ENCODE measurements at places on chromosomes 12 and 14.

- no peak for DNase-seq
These were observed 1.6 kb downstream of the CLEC2B start for GRCh38 chr12:9867531-9867930.

- DNase-seq: no peak
These were observed 770.9 kb upstream of the FOXG1 start for GRCh38 chr14:27995691-27996090.

- no peak for DNase-seq
These were observed 53.7 kb upstream of the OTOGL start for GRCh38 chr12:80045594-80045993.

- DNase-seq: peak; percentile 18
These were observed 49.5 kb downstream of the DCAF4 start for GRCh38 chr14:72975770-72976169.

DNA sequence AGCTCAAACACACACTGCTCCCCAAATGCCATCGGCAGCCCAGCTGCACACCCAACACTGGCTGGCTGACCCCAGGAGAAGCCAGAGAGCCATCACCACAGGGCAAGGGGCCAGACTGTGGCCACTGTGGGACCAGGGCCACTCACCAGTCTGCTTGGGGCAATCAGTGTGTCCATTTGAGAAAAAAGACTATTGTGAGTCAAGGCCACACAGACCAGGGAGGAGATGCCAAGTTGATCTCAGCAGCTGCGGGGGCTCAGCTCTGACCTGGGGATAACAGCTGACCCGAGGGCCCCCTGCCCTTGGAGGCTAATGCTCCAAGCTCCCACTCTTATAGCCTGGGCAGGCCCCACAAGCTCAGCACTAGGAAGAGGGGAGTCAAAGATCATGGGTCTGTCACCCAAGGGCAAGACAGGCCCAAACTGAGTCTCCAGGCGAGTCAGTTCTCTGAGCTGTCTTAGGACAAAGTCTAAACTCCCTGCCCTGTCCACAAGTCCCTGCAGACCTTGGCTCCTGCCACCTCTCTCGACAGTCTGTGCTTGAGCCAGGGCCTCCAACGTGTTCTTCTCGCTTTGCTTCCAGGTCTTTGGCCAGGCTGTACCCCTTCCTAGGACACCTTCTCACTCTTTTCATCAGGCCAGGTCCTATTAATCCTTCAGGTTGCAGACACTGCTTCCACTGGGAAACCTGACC lies 30.1 kb upstream of the PNMA1 start:
- no peak for DNase-seq

GRCh38 chr12:123021688-123022604 lies 41.5 kb downstream of the ARL6IP4 start:
- DNase-seq: no peak

- DNase-seq: peak; percentile 98
These were observed 3.6 kb upstream of the FOS start for GRCh38 chr14:75274899-75275569.

DNA sequence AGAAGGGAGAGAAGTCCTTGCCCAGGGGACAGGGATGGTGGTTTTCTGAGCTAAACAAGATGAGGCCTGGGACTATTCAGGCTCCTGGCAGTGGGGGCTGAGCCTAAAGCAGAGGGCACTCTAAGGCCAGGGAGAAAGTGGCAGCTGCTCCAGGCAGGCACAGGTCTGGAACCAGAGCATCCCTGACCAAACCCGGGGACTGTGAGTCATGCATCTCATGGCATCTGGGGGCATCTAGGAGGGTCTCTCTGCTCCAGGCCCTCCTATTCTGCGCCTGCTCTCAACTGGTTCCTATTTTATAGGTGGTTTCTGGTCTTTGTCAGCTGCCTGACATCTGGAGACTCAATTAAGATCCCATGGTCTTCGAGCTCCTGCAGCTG lies 11.6 kb downstream of the KRT7 start:
- DNase-seq: no peak

DNA sequence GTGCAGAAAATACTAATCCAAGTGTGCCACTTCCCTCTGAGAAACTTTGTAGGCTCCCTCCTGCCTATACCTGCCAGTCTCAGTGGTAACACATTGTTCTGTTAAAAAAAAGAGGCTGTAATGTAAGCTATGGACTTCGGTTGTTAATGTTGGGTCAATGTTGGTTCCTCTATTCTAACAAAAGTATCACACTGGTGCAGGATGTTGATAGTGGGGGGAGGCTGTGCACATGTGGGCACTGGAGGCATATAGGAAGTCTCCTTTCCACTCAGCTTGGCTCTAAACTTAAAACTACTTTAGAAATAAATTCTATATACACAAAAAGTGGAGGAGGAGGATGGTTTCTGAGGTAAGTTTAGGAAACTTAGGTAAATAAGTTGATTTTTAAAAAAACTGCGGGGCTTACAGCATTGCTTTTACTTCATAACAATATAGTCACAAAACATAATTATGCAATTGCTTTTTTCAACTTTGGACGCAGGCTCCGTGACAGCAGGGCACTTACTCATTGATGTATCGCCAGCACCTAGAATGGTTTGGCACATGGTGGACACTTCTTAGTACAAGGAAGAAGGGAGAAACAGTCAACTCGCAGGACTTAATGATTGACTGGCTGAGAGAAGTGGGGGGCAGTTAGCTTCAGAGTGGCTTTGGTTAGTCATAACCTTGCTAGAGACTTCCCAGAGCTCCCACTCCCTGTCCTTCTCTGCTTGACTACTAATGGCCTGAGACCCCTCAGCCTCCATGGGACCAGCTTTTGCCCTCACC lies 7.9 kb upstream of the NYNRIN start:
- peak; percentile 57 for DNase-seq

DNA sequence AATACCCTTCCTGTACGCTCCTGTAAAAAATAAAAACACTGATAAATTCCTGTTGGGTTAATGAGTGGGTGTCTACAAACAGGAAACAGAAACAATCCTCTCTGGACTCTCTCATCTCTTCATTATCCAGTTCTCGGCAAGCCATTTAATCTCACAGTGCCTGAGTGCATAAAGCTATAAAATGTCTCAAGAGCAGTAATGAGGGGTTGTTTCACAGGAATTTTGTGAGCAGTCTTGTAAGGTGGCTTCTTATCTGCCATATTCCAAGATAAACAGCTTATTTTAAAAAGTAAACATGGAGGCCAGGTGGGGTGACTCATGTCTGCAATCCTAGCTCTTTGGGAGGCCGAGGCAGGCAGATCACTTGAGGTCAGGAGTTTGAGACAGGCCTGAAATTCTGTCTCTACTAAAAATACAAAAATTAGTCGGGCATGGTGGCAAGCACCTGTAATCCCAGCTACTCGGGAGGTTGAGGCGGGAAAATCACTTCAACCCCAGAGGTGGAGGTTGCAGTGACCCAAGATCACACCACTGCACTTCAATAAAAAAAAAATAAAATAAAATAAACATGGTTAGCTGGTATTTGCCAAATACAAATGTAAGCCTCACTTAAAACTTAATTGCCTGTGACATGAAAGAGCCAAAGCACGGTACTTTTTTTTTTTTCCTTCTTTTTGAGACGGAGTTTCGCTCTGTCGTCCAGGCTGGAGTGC lies 54.0 kb downstream of the CLIP1 start:
- DNase-seq: no peak

GRCh38 chr14:95655461-95655860 lies 30.8 kb upstream of the TCL1B start:
- DNase-seq: no peak

DNA sequence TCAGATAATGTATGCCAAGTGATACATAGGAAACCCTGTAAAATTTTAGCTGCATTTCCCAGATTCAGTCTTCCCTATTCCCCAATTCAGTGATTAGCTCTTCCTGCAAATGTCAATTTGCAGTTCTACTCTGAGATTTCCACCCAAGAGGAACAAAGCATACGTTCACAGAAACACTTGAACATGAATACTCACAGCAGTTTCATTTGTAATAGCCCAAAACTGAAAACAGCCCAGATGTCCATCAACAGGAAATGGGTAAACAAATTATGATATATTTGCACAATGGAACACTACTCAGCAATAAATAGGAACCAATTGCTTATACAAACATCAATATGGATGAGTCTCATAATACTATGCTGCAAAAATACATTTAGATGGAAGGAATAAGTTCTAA lies 194.2 kb downstream of the GXYLT1 start:
- DNase-seq: no peak

- peak; percentile 72 for DNase-seq
These were observed 73.8 kb downstream of the KIAA0586 start for GRCh38 chr14:58501214-58501816.

DNA sequence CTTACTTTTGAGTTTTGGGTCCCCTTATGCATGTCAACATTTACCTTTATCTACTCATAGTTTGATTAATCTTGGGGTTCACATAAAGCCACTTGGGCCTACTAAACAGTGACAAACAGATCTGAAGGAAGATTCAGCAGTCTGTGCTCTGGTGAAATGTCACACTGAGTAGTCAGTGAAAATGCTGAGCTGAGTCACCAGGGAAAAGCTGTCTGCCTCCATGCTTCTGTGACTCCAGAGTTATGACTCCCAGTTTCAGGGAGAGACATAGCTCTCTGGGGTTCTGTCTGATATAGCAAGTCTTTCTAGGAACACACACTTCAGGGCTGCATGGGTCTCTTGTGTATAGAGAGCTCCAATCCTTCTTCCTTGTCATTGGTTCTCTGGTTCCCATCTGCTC lies 406.3 kb upstream of the FAR2 start:
- DNase-seq: no peak

DNA sequence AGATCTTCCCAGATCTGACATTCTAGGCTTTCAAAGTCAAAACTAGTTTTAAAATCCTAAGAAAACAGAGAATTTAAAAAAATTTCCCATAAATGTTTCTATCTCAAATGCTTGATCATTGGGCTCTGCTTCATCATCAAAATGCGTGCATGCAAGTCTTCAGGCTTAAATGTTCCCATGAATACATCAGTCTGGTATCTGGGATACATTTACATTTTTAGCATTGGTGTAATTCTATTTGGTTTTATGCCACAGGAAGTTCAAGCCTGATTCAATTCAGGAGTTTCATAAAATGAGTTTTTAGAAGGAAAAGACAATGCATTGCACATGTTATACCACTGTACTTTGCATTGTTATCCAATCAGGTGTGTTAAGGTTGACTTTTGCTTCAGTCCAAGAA lies 336.4 kb downstream of the PCNX1 start:
- DNase-seq: no peak

GRCh38 chr12:41344776-41345470 lies 156.8 kb downstream of the PDZRN4 start:
- no peak for DNase-seq

GRCh38 chr12:46590991-46591703 lies 218.6 kb upstream of the SLC38A2 start:
- no peak for DNase-seq

GRCh38 chr14:63290741-63291430 lies 27.8 kb downstream of the GPHB5 start:
- peak; percentile 16 for DNase-seq

DNA sequence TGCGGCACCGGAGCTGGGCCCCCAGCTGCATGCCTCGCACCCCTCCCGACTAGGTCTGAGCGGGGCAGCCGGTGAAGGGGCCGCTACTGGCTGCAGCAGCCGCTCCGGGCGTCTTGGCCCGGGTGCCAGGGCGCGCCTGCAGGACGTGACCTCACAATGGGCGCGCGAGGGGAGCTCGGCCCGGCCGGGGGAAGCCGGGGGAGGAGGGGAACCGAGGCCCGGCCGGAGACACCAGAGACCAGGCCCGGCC lies 353 bp downstream of the BAG5 start:
- no peak for DNase-seq

- no peak for DNase-seq
These were observed 5.5 kb upstream of the PFDN5 start for GRCh38 chr12:53289891-53290290.

- no peak for DNase-seq
These were observed 67.4 kb downstream of the PPP2R5E start for GRCh38 chr14:63475761-63476160.

DNA sequence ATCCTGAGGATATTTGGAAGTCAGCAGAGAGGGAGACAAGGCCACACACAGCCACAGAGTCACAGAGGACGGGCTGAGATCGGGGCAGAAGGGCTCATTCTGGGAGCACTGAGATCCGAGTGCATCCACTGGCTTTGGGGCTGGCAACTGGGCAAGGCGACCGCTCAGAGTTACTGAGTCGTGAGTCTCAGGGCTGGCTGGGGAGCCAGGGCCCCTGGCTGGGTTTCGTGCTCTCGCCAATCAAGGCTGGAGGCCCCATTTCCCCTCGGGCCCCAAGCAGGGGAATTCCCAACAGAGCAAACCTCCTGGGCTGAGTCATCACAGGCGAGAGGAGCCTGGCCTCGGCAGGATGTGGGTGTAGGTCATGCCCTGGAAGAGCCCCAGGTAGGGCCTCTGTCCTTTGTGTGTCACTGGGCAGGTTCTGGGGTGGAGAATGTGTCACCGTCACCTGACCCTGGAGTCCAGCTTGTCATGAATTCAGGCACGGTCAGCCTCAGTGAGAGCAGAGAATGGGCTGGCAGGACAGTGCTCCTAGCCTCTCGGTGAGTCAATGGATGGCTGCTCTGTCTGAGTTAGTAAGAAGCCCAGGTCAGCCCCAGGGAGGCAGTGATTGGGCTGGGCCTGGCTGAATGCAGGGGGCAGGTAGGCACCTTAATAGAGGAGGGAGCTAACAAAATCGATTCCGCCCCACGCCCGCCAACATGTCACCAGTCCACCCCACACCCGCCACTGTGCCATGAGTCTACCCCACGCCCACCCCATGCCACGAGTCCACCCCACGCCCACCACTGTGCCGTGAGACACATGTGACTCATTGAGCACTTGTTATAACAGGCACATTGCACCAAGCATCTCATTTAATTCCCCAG lies 16.9 kb downstream of the ASB2 start:
- DNase-seq: peak; percentile 93

DNA sequence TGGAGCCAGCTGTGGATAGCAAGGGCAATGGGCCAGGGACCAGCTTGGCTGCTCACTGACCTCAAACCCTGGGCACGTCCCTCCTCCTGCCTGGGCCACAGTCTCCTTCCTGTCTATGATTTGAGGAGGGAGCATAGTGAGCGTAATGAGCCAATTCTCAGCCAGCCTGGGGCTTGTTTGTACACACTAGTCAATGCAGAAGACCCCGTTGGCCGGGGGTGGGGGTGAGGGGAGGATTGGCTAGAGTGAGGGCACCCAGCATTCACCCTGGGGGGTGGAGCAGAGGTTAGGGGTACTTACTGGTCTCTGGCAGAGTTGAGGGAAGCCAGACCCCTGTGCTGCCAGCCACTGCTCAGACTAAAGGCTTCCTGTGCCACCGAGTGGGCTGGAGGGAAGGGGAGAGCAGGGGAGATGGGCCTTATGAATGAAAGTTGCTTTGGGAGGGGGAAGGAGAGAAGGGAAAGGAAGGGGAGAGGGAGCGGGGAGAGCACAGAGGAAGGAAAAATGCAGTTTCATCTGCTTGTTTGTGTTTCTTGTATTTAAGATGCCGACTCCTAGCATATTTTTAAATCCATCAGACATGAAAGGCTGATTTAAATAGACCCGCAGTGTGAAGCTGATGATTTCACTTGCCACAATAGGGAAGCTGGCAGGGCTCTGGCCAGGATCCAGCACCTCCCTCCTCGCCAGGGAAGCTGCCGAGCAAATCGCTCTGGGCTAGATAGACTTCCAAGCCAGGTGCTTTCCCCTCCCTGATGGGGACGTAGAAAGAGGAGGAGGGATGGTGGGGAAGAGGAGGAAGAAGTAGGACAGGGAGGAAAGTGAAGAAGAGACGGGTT lies 114.0 kb downstream of the PRMT8 start:
- DNase-seq: peak; percentile 8

Measured in NB4 (cell line).